Left ventricle myocardium inferior (tissue), 1 donor: ENCODE measurements at places on chromosomes 12 and 14.
A peak's percentile ranks its signal among the peaks of the same experiment; 100 is the strongest.

GRCh38 chr14:99586054-99586760, 17.8 kb downstream of the CCDC85C start:
- H3K4me1 ChIP-seq = peaks cover 68% of the 10 kb centered on the region
- no peaks in the 10 kb centered on the region for H3K36me3 ChIP-seq
- H3K27ac ChIP-seq = no peak overlapping the region
- no peak overlapping the region for H3K4me3 ChIP-seq

GRCh38 chr12:14362352-14362751, 3.1 kb upstream of the ATF7IP start:
- H3K27ac ChIP-seq = no peak overlapping the region
- H3K27me3 ChIP-seq = no peaks in the 10 kb centered on the region
- peaks cover 9% of the 10 kb centered on the region for H3K4me1 ChIP-seq
- DNase-seq = no peak
- H3K4me3 ChIP-seq = no peak overlapping the region

GRCh38 chr12:128793701-128794100, 30.1 kb downstream of the SLC15A4 start:
- no peak for DNase-seq
- peaks cover 77% of the 10 kb centered on the region for H3K36me3 ChIP-seq
- peaks cover 59% of the 10 kb centered on the region for H3K4me1 ChIP-seq
- no peaks in the 10 kb centered on the region for H3K27me3 ChIP-seq

- no peak for DNase-seq
- H3K4me1 ChIP-seq = no peaks in the 10 kb centered on the region
- no peak overlapping the region for H3K4me3 ChIP-seq
These were observed 46.6 kb upstream of the NR1H4 start for GRCh38 chr12:100427078-100427477.

DNA sequence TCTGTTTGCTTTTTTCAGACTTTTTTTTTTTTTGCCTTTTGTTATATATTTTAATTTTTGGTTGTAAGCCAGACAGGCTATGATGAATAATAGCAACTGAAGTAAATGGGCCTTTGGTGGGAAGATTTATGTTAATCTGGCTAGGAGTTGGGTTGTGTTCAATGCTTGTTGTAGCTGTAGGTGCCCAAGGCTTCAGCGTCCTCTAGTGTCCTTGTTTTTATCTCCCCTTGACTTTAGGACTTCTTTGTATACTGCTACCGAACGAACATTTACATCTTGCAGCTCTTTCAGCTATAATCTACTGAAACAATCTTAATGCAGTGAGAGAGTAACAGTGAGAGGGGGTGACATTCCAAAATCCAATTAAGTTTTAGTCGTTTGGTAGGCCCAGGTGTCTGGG, 848.4 kb upstream of the FBXO33 start:
- no peaks in the 10 kb centered on the region for H3K36me3 ChIP-seq
- H3K27ac ChIP-seq = no peak overlapping the region
- DNase-seq = no peak
- H3K4me1 ChIP-seq = no peaks in the 10 kb centered on the region

- DNase-seq = no peak
- no peaks in the 10 kb centered on the region for H3K4me1 ChIP-seq
- H3K4me3 ChIP-seq = no peak overlapping the region
- H3K27me3 ChIP-seq = peaks cover 14% of the 10 kb centered on the region
These were observed 115.3 kb upstream of the PRB2 start for GRCh38 chr12:11510671-11511070.

DNA sequence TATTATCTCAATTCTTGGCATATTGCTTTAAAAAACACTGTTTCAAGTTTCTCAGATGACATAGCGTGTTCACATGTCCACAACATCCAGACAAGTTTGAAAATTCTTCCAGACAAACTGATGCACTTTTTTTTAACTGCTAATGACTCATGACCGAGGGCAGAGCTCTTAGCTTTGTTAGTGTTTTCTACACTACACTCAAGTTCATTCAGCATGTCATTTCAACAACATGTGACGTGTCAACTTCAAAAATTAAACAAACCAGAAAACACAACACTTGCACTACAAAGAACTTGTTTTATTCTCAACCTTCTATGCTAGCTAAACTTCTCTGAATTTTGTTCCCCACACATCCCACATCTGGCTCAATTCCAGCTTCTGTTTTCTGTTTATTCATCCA, 1186.3 kb upstream of the FLRT2 start:
- no peaks in the 10 kb centered on the region for H3K4me1 ChIP-seq
- H3K4me3 ChIP-seq = no peak overlapping the region
- H3K27me3 ChIP-seq = no peaks in the 10 kb centered on the region
- H3K27ac ChIP-seq = no peak overlapping the region

- no peak for DNase-seq
- no peaks in the 10 kb centered on the region for H3K27me3 ChIP-seq
- no peak overlapping the region for H3K27ac ChIP-seq
- no peaks in the 10 kb centered on the region for H3K36me3 ChIP-seq
These were observed 24.8 kb upstream of the IFNG-AS1 start for GRCh38 chr12:67964456-67964855.

DNA sequence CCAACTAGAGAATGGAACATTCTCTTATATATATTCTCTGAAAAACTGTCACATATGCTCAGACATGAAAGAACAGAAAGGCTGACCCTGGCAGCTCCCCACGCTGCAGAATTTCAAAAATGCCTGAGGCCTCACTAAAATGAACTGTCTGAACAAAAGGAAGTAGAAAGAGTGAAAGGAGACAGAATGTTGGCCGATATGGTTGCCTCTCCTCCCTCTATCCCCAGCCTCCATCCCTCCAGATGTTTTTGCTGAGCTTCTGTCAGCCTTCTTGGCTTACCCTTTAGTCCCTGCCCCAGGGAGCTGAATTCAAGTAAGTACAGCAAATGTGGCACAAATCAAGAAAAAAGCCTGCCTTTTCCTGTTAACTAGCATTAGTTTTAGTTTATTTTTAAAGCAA, 6.9 kb downstream of the SMCO2 start:
- H3K4me1 ChIP-seq = peaks cover 14% of the 10 kb centered on the region
- no peaks in the 10 kb centered on the region for H3K36me3 ChIP-seq
- no peak for DNase-seq
- H3K27ac ChIP-seq = peak overlapping the region; percentile 2
- H3K4me3 ChIP-seq = no peak overlapping the region

- H3K4me1 ChIP-seq = peaks cover 46% of the 10 kb centered on the region
- DNase-seq = no peak
- no peaks in the 10 kb centered on the region for H3K27me3 ChIP-seq
- H3K36me3 ChIP-seq = no peaks in the 10 kb centered on the region
- H3K27ac ChIP-seq = peak overlapping the region; percentile 45
- no peak overlapping the region for H3K4me3 ChIP-seq
These were observed 15.1 kb downstream of the PPM1H start for GRCh38 chr12:62919838-62920237.

GRCh38 chr14:56170877-56171422, 52.7 kb downstream of the PELI2 start:
- no peak overlapping the region for H3K4me3 ChIP-seq

DNA sequence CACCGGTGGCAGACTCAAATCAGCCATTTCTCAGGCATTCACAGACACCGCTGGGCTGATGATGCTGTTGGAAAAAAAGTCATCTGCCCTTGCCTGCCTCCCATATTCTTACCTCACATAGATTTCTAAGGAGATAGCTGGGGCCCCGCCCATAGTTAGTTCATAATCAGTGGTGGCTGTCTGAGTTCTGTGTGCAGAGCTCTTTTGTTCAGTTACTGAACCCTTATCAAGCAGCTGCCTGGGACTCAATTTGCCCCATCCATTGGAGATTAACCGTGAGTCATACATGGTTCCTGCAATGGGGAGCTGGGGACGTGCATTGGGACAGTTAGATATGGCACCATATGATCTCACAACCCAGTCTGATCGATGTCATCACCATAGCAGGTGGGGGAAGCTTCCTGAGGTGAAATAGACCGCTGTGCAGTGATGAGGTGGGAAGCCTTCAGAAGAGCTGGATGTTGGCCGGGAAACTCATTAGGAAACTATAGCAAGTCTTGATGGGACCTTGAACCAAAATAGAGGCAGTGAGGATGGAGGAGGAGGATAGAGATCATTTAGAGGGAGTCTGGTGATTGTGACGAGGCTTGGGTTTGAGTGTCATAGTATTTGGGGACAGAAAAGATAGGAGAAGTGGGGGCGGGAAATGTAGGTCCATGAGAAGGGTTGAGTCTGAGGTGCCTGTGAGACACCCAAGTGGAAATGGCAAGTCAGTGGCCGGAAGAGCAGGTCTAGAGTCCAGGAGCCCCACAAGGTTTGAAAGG, 147.8 kb downstream of the GCH1 start:
- DNase-seq = no peak
- H3K4me3 ChIP-seq = no peak overlapping the region
- peaks cover 52% of the 10 kb centered on the region for H3K4me1 ChIP-seq
- H3K27ac ChIP-seq = no peak overlapping the region

- no peak overlapping the region for H3K27ac ChIP-seq
- H3K4me3 ChIP-seq = no peak overlapping the region
- H3K36me3 ChIP-seq = peaks cover 7% of the 10 kb centered on the region
- H3K4me1 ChIP-seq = no peaks in the 10 kb centered on the region
These were observed 19.1 kb upstream of the PLA2G1B start for GRCh38 chr12:120346681-120347080.

DNA sequence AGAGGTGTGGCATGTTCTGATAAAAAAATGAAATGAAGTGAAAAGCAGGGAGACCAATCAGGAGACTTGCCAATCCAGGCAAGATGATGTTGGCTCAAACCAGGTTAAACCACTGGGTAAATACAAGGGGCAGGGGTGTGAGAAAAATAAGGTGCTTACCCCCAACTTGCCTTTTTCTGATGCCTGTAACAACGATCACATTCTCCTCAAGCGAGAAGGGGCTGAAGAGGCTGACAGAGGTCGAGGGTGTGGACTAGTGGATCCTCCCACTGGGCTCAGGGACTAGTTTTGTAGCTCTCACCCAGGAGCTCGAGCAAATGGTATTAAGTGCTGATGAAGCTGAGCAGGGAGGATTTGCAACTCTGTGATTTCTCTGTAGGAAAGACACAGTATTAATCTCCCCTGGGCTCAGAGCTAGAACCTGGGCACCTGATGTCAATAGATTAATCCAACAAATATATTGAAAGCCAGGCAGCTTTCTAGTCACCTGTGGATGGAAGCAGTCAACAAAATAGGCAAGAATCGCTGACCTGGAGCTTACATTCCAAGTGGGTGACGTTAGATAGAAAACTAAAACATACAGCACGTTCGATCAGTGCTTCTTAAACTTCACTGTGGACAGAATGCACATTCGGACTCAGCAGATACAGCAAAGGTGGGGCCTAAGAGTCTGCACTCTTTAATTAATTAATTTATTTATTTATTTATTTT, 15.2 kb upstream of the EAPP start:
- no peak for DNase-seq
- peak overlapping the region; percentile 45 for H3K27ac ChIP-seq
- peak overlapping the region; percentile 11 for H3K4me3 ChIP-seq
- H3K36me3 ChIP-seq = no peaks in the 10 kb centered on the region
- H3K4me1 ChIP-seq = no peaks in the 10 kb centered on the region
- no peaks in the 10 kb centered on the region for H3K27me3 ChIP-seq

DNA sequence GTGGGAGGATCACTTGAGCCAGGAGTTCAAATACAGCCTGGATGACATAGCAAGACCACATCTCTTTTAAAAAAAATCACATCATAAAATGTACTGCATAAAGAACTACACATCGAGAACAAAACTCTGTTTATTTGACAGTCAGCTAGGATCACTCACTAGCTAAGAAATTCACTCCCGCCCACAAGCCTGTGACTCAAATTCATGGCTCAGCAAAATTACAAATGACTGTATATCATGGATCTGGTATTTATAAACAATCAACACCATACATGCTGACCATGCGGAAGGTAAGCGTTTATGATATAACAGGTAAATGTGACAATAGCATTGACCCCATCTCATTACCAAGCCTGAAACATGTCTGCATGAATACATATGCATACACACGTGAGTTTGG, 206.5 kb downstream of the EFCAB11 start:
- no peak overlapping the region for H3K4me3 ChIP-seq
- no peak overlapping the region for H3K27ac ChIP-seq
- H3K4me1 ChIP-seq = peaks cover 8% of the 10 kb centered on the region
- DNase-seq = no peak

- no peaks in the 10 kb centered on the region for H3K27me3 ChIP-seq
- no peak overlapping the region for H3K4me3 ChIP-seq
- no peaks in the 10 kb centered on the region for H3K4me1 ChIP-seq
- no peak for DNase-seq
- no peak overlapping the region for H3K27ac ChIP-seq
These were observed 954.9 kb downstream of the DIO2 start for GRCh38 chr14:79256380-79256779.

- DNase-seq = peak; percentile 87
- H3K4me1 ChIP-seq = peaks cover 50% of the 10 kb centered on the region
- no peaks in the 10 kb centered on the region for H3K36me3 ChIP-seq
- peak overlapping the region; percentile 68 for H3K4me3 ChIP-seq
- peak overlapping the region; percentile 52 for H3K27ac ChIP-seq
These were observed 5.1 kb upstream of the ZNF839 start for GRCh38 chr14:102314242-102315011.

DNA sequence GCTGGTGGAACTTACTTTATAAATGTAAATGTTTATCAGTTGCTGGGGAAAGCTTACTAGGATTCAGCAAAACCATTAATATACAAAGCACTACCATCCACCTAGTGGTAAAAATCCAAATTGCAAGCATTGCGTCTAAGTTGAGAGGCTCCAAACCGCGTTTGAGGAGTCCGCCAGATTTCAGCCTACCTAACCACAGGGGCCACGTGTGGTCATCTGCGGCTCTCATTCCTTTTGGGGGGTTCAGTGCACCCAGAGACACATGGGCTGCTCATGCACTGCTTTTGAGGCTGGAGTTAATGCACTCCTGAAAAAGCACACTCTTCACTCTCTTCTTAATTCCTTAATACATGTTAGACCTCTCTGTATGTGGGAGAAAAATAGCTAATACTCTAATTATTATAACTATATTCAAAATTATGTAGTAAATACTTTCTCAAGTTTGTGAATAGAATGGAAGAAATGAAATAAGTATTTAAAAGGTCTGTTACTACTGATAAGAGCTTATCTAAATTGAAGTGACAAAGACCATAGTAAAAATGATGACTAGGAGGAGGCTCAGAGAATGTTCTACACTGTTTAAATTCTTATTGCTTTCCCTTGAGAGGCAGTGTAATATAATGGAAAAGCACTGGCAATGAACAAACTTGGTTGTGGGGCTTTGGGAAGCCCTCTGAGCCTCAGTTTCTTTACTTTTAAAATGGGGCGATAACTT, 41.4 kb upstream of the MANSC4 start:
- DNase-seq = no peak
- H3K27ac ChIP-seq = no peak overlapping the region
- peaks cover 10% of the 10 kb centered on the region for H3K4me1 ChIP-seq
- H3K27me3 ChIP-seq = peaks cover 19% of the 10 kb centered on the region
